ENCODE measurements at places on chromosomes 5 and 9. TPM values are rescaled to one million over a fixed set of nuclear protein-coding genes. Genes with fewer than 3 reads are reported as not detected.

- no peak for DNase-seq
Observed at GRCh38 chr9:4904322-4905134, 80.5 kb upstream of the JAK2 start.

DNA sequence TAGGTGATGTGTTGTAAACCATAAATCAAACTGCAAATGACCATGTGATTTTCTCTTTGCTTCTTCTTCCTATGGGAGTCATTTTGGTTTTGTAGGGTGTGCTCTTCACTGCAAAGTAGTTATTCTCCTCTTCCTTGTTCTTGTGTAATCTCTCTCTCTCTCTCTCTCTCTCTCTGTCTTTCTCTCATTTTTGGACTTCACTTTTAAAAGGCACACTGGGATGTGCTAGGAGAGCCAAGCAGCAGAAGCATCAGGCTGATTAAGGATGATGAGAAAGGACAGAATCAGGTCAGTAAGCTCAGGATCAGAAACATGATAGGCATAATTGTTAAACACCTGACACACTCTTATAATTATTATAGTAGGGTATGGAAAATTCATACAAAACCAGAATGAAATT is 505.3 kb upstream of the ZNF608 start:
- DNase-seq = no peak

GRCh38 chr9:27784847-27785713 is 211.8 kb upstream of the C9orf72 start:
- no peak for DNase-seq

- no peak for DNase-seq
Observed at GRCh38 chr5:113195771-113196170, 219.2 kb downstream of the DCP2 start.

- no peak for DNase-seq
Observed at GRCh38 chr5:117731446-117731845, 1156.8 kb upstream of the SEMA6A start.

GRCh38 chr5:53303105-53303504 is 177.3 kb upstream of the FST start:
- peak; percentile 33 for DNase-seq

- DNase-seq = no peak
Observed at GRCh38 chr5:332843-333242, 11.3 kb downstream of the AHRR start.

- DNase-seq = no peak
Observed at GRCh38 chr5:17367256-17367840, 130.7 kb upstream of the TAF11L2 start.

Gene TRIM7
- total RNA-seq = 15.5 TPM
